ENCODE measurements at places on chromosomes 2 and 18.

GRCh38 chr2:113376253-113376912 lies 61.1 kb upstream of the ZNG1B start:
- H3K27me3 ChIP-seq, result no peaks in the 10 kb centered on the region
- H3K4me3 ChIP-seq, result no peak overlapping the region

DNA sequence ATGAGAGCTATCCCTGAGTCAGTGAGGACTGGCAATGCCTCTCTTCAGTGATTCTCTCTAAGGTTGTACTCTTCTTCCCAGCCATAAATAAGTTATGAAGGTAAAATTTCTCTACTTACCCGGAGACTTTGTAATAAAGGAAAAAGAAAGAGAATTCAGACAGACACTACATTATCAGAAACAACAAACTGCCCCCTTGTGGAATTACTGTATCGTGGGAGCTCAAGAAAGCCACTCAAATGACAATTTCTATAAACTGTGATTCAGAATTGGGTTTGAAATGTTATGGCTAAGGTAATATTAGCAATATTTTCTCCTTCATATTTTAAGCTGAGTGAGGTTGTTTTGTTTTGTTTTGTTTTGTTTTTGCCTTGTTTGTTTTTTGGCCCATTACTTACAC lies 155.8 kb upstream of the TANK start:
- no peak for DNase-seq
- H3K27ac ChIP-seq, result no peak overlapping the region
- no peaks in the 10 kb centered on the region for H3K4me1 ChIP-seq
- no peaks in the 10 kb centered on the region for H3K27me3 ChIP-seq
- H3K36me3 ChIP-seq, result no peaks in the 10 kb centered on the region

DNA sequence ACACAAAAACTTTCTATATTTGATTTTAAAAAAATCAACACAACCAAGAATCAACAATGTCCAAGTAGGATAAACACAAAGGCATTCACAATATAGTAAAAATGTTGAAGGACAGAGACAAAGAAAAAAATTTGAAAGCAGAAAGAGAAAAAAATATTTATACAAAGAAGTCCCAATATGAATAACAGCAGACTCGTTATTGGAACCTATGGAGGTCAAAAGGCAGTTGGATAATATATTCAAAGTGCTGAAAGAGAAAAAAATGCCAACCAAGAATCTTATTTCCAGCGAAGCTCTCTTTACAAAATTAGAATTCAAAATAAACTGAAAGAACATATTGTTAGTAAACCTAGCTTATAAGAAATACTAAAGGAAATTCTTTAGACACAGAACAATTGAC lies 859.5 kb downstream of the LRP1B start:
- no peak overlapping the region for H3K27ac ChIP-seq
- H3K4me3 ChIP-seq, result no peak overlapping the region
- no peaks in the 10 kb centered on the region for H3K4me1 ChIP-seq
- no peaks in the 10 kb centered on the region for H3K36me3 ChIP-seq

GRCh38 chr18:79725486-79725885 lies 45.9 kb downstream of the CTDP1 start:
- no peaks in the 10 kb centered on the region for H3K4me1 ChIP-seq
- no peaks in the 10 kb centered on the region for H3K27me3 ChIP-seq
- H3K27ac ChIP-seq, result no peak overlapping the region
- H3K4me3 ChIP-seq, result no peak overlapping the region

GRCh38 chr18:32468147-32468845 lies 2.4 kb downstream of the GAREM1 start:
- H3K27ac ChIP-seq, result peak overlapping the region; percentile 95
- H3K27me3 ChIP-seq, result peaks cover 13% of the 10 kb centered on the region
- DNase-seq, result no peak

GRCh38 chr18:39319141-39319540 lies 1753.5 kb upstream of the CELF4 start:
- no peaks in the 10 kb centered on the region for H3K4me1 ChIP-seq
- no peak overlapping the region for H3K27ac ChIP-seq
- no peak overlapping the region for H3K4me3 ChIP-seq
- no peaks in the 10 kb centered on the region for H3K27me3 ChIP-seq

DNA sequence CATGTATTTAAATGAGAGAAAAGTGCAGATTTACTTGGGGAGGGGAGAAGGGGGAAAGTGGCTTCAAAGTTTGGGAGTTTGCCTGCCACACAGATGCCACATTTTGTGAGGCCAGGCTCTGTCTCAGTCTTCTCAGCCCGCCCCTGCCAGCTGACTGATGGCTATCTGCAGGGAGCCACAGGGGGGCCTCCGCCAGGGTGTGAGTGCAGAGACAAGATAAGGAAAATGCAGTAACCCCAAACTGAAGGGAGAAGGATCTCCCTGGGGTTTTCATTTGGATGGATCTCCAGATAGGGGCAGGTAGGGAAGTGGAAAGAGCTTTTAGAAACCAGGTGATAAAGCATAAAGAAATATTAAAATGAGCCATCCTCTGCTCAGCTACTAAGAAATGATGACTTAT lies 128.8 kb downstream of the ZNF521 start:
- peak overlapping the region; percentile 45 for H3K27ac ChIP-seq
- H3K4me3 ChIP-seq, result no peak overlapping the region
- H3K36me3 ChIP-seq, result peaks cover 5% of the 10 kb centered on the region
- DNase-seq, result no peak
- no peaks in the 10 kb centered on the region for H3K27me3 ChIP-seq
- H3K4me1 ChIP-seq, result no peaks in the 10 kb centered on the region

DNA sequence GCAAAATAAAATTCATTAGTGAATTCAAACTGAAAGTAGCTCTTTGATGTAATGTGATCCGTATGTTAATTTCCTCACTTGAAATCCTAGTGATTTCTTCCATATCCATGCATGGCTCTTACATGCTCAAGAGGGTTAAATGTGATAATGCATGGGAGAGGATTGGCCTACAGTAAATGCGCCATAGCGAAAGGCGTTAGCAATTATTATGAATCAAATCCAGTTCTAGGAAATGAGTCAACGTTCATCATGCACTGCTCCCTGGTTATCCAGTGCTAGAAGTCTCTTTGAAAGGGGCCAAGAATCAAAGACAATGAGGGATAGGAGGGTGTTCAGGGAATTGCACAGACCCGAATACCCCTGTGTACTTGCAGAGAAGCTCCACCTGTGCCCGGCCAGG lies 101.4 kb upstream of the RASGRP3 start:
- no peaks in the 10 kb centered on the region for H3K36me3 ChIP-seq
- no peaks in the 10 kb centered on the region for H3K27me3 ChIP-seq
- no peak overlapping the region for H3K4me3 ChIP-seq
- H3K4me1 ChIP-seq, result no peaks in the 10 kb centered on the region

- H3K27ac ChIP-seq, result no peak overlapping the region
- H3K36me3 ChIP-seq, result no peaks in the 10 kb centered on the region
- H3K27me3 ChIP-seq, result no peaks in the 10 kb centered on the region
- no peak for DNase-seq
Observed at GRCh38 chr2:115194623-115195022, 752.2 kb downstream of the DPP10 start.

GRCh38 chr2:130912471-130912870 lies 75.8 kb downstream of the ARHGEF4 start:
- no peak for DNase-seq
- H3K27me3 ChIP-seq, result peaks cover 34% of the 10 kb centered on the region
- peak overlapping the region; percentile 3 for H3K4me3 ChIP-seq
- H3K36me3 ChIP-seq, result no peaks in the 10 kb centered on the region
- peaks cover 32% of the 10 kb centered on the region for H3K4me1 ChIP-seq

DNA sequence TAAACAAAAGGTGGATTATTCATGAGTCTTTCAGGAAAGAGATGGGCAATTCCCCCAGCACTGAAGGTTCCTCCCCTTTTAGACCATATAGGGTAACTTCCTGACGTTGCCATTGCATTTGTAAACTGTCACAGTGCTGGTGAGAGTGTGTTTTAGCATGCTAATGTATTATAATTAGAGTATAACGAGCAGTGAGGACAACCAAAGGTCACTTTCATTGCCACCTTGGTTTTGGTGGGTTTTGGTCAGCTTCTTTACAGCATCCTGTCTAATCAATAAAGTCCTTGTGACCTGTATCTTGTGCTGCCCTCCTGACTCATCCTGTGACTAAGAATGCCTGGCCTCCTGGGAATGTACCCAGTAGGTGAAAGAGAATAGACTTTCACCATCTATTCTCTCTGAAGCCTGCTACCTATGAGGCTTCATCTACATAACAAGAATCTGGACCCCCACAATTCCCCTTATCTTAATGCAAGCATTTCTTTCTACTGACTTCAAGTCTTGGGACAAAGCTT lies 148.7 kb downstream of the CABLES1 start:
- DNase-seq, result no peak
- no peak overlapping the region for H3K27ac ChIP-seq
- H3K4me1 ChIP-seq, result peaks cover 5% of the 10 kb centered on the region
- H3K4me3 ChIP-seq, result no peak overlapping the region
- no peaks in the 10 kb centered on the region for H3K27me3 ChIP-seq

GRCh38 chr2:4247791-4248190 lies 544.4 kb downstream of the DCDC2C start:
- no peaks in the 10 kb centered on the region for H3K4me1 ChIP-seq
- H3K36me3 ChIP-seq, result no peaks in the 10 kb centered on the region
- DNase-seq, result no peak

DNA sequence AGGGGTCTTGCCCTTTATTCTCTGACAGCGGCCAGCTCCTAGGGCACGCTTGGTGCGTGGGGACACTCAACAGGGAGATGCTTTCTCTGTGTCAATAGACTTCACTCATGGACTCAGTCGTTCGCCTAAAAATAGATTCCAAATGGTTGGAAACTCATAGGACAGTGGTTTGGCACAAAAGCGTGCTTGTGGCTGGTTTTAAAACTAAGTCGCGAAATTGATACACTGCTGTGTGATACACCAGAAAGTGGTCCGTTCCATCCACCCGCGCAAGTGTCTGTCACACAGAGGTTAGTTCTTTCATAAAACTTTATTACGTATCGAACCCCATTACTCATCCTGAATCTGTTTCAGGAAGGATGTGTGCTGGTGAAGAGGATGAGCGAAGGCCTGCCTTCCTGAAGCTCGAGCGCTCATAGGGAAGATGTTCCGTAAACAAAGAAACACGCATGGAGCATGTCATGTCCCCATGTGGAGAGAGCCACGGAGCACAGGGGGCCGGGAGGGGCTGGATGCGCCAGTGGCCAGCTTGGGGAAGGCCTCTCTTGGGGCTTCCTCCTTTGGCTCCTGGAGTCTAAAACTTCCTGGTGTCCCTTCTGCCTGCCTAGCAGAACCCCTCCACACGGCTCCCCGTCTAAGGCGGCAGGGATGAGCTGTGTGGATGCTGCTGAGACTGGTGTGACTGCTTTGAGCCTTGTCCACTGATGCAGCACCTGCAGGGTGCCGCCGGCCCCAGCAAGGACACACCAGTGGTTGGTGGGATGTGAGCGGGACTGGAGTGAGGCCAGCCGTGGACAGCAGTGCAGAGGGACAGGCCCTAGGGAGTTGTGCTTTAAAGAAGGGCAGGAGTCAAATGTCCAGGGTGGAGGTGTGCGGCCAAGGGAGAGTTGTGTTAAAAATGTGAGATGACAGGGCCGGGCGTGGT lies 207.2 kb downstream of the GBX2 start:
- H3K36me3 ChIP-seq, result no peaks in the 10 kb centered on the region
- H3K4me1 ChIP-seq, result no peaks in the 10 kb centered on the region
- no peak overlapping the region for H3K4me3 ChIP-seq
- H3K27me3 ChIP-seq, result no peaks in the 10 kb centered on the region
- no peak overlapping the region for H3K27ac ChIP-seq
- no peak for DNase-seq

DNA sequence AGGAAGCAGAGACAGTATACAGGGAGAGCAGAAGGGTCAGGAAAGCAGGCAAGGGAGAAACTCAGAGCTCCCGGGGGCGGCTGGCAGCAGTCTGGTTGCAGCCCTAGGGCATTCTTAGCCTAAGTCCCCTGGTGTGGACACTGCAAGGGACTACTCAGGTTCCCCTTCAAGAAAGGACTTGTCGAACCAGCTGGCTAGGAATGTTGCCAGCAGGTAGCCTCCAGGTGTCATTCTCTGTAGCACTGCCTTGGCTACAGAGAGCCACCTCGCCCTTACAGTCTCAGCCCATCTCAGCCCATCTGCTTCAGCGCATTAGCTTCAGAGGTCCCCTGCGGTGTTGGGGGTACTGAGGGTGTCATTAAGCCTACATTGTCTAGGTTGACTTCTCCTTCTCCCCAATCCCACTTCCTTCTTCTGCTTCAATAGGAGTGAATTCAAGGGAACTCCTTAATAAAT lies 11.3 kb upstream of the TMSB10 start:
- no peaks in the 10 kb centered on the region for H3K27me3 ChIP-seq
- no peak for DNase-seq
- H3K36me3 ChIP-seq, result no peaks in the 10 kb centered on the region
- H3K4me3 ChIP-seq, result no peak overlapping the region

DNA sequence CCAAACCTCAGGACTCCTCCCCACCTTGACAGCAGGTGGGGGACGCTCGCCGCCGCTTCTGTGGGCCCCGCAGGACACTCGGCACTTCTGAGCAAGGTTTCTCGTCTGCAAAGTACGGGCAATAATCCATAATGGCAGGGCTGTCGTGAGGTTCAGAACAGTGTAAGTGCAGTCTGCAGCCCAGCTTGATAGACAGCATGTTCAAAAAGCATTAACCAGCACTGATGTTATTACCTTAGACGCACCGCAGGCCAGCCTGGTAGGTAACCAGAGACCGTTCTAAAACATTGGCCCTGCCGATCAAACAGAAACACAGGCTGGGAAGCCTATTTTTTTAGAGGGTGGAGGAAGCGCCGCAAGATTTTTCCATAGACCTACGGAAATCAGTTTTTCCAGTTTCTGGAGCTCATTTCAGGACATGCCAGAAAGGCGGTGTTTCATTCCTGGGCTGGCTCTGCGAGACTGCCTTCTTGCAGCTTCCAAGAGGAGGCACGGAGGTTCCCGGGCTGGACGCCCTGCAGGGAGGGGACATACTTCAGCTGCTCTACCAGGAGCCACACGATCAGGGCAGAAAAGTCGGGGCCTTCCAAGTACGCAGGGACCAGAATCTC lies 148.7 kb downstream of the TPO start:
- H3K4me3 ChIP-seq, result no peak overlapping the region
- no peak overlapping the region for H3K27ac ChIP-seq
- no peaks in the 10 kb centered on the region for H3K4me1 ChIP-seq
- DNase-seq, result no peak

DNA sequence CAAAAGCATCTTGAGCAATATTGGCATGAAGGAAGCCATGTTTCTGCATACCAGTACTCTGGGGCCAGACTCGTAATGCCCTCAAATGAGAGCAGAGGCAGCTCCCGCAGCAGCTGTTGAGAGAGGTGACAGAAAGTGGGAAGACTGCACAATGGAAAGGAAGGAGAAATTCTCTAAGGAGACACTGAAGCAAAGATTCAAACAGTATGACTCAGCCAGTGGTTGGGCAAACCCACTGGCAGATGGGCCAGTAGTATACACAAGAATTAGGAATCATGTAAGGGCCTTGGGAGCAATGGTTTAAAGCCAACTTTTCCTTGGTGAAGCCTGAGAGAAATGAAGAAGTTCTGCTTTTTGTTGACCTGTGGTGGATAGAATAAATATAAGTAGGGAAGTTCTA lies 2092.7 kb upstream of the PIK3C3 start:
- no peaks in the 10 kb centered on the region for H3K27me3 ChIP-seq
- no peaks in the 10 kb centered on the region for H3K4me1 ChIP-seq
- no peak overlapping the region for H3K27ac ChIP-seq
- H3K4me3 ChIP-seq, result no peak overlapping the region
